ENCODE measurements at places on chromosomes 11 and 22. TPM values are rescaled to one million over a fixed set of nuclear protein-coding genes. Genes with fewer than 3 reads are reported as not detected.

The EWSR1 gene
- 165 TPM for total RNA-seq

The FGF3 gene
- total RNA-seq = not detected

DNA sequence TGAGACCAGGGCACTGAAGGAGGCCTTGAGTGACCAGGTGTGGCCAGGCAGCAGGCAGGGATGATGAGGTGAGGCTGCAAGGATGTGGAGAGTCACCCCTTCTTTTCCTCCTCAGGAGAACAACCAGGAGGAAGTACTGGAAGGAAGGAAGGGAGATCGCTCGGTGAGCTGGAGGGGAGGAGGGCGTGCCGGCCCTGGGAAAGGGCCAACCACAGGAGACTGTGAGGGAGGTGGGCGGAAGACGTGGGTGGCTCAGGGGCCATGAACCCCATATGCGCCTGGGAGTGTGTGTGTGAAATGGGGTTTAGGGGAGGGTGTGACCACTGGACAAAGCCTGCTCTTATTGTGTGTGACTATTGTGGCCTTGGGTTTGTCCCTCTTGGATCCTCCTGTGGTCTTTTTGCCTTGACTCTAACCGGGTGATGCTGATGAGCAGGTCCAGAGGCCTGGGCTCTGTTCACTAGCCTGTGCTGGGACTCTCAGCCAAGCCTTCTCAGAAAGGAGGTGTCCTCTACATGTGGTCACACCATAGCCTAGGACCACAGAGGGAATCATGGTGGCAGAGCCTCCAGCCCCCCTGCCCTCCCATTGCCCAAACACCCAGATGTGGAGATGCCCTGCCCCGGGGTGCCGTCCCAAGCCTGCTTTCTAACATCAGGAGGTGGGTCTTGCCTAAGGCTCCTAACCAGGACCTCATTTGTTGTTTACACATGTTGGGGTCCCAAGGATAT is 41.3 kb upstream of the TUB start:
- no peak overlapping the region for H3K4me3 ChIP-seq
- H3K27me3 ChIP-seq = no peaks in the 10 kb centered on the region
- DNase-seq = peak; percentile 10
- H3K36me3 ChIP-seq = no peaks in the 10 kb centered on the region
- H3K4me1 ChIP-seq = no peaks in the 10 kb centered on the region

- H3K27ac ChIP-seq = peak overlapping the region; percentile 83
- peaks cover 6% of the 10 kb centered on the region for H3K4me1 ChIP-seq
- H3K36me3 ChIP-seq = no peaks in the 10 kb centered on the region
- no peak for DNase-seq
- H3K27me3 ChIP-seq = no peaks in the 10 kb centered on the region
Observed at GRCh38 chr11:96074551-96075310, 150.8 kb upstream of the MTMR2 start.

The SAA2 gene
- total RNA-seq = 7.5 TPM

The RAB30 gene
- 20.3 TPM for total RNA-seq

- H3K27ac ChIP-seq = no peak overlapping the region
- no peaks in the 10 kb centered on the region for H3K36me3 ChIP-seq
- H3K27me3 ChIP-seq = no peaks in the 10 kb centered on the region
Observed at GRCh38 chr11:125935618-125936199, 10.1 kb upstream of the VSIG10L2 start.

- no peaks in the 10 kb centered on the region for H3K36me3 ChIP-seq
- H3K27ac ChIP-seq = no peak overlapping the region
- no peak for DNase-seq
- H3K27me3 ChIP-seq = no peaks in the 10 kb centered on the region
- no peaks in the 10 kb centered on the region for H3K4me1 ChIP-seq
Observed at GRCh38 chr11:64048042-64048854, 12.5 kb downstream of the FLRT1 start.

The GRIA4 gene
- 27.7 TPM for total RNA-seq

DNA sequence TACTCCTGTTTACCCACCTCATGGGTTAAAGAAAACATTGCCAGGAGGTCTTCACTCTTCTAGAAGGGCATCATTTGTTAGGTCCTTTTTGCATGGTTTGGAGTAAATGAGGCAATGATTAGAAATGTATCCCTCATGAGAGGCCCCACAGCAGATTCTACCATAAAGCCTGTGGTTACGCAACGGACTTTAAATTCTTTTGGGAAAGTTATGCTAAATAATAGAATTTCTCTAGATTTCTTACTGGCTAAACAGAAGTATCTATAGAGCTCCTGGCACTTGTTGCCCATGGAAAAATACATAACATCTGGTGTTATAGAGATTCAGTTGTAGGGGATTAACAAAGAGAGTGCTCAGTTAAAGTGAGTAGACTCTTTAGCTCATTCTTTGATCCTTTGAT is 15.1 kb upstream of the ATXN10 start:
- no peak overlapping the region for H3K27ac ChIP-seq
- no peaks in the 10 kb centered on the region for H3K4me1 ChIP-seq
- no peaks in the 10 kb centered on the region for H3K27me3 ChIP-seq
- DNase-seq = no peak
- H3K4me3 ChIP-seq = no peak overlapping the region

The LRRN4CL gene
- total RNA-seq = 13.6 TPM

DNA sequence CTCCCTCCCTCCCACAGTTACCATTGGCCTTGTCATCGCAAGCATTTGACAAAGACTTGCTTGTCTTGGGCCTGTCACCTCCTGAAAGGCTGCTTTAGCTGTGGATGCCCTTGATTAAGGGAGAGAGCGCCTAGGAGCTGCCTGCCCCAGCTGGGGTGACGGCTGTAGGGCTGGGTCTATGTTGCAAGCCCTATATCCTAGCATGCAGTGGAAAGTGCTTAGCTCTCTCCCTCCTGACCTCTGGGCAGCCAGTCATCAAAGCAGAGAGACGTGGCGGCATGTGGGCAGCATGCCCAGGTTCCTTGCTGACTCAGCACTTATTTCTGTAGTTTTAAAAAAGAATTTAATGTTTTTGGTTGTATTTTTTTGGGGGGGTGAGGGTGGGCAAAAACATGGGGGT is 75.9 kb downstream of the BARX2 start:
- no peaks in the 10 kb centered on the region for H3K4me1 ChIP-seq
- DNase-seq = no peak
- no peaks in the 10 kb centered on the region for H3K27me3 ChIP-seq

DNA sequence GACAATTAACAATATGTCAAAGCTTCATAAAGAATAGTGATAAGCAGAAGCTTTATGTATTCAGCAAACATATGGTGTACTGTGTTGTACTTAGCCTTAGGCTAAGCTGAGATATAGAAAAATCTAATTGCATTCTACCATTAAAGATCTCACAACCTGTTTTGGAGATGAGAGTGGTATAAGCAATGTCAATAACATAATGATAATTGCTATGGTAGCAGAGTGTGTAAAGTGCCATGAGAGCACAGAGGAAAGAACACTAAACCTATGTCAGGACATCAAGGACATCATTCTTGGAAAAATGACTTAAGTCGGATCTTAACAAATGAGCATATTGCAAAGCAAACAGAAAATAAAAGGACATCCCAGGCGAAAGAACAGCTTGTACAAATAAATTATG is 28.6 kb upstream of the ANGPTL5 start:
- no peaks in the 10 kb centered on the region for H3K27me3 ChIP-seq
- no peak overlapping the region for H3K4me3 ChIP-seq
- H3K36me3 ChIP-seq = no peaks in the 10 kb centered on the region
- no peak overlapping the region for H3K27ac ChIP-seq

The OSBP gene
- total RNA-seq = 48.2 TPM

The LZTR1 gene
- total RNA-seq = 37.6 TPM

GRCh38 chr11:115201111-115201792 is 303.0 kb downstream of the CADM1 start:
- no peaks in the 10 kb centered on the region for H3K27me3 ChIP-seq
- no peak overlapping the region for H3K4me3 ChIP-seq
- DNase-seq = no peak
- H3K36me3 ChIP-seq = no peaks in the 10 kb centered on the region

- no peak overlapping the region for H3K4me3 ChIP-seq
- DNase-seq = no peak
- no peaks in the 10 kb centered on the region for H3K27me3 ChIP-seq
- H3K27ac ChIP-seq = peak overlapping the region; percentile 69
- H3K36me3 ChIP-seq = no peaks in the 10 kb centered on the region
Observed at GRCh38 chr22:40204321-40205116, 26.8 kb downstream of the TNRC6B start.

DNA sequence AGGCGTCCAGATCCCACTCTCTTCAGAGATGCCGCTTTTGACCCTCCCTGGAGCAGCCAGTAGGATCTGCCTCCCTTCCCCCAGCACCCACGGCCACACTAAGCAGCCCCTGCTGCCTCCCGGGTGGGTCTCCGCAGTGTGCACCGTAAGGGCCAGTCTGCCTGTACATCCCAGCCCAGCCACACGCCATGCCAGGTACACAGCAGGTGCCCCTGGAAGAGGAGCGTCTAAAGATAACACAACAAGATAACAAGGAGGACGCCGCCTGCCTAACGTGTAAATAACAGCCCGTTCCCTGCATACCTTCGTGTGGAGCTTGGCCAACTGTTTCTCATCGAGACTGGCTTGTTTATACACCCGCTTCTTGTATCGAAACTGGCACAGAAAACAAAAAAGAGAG is 139.4 kb downstream of the SHANK2 start:
- DNase-seq = no peak
- no peaks in the 10 kb centered on the region for H3K27me3 ChIP-seq
- no peak overlapping the region for H3K27ac ChIP-seq
- no peak overlapping the region for H3K4me3 ChIP-seq
- H3K4me1 ChIP-seq = no peaks in the 10 kb centered on the region
- H3K36me3 ChIP-seq = no peaks in the 10 kb centered on the region

GRCh38 chr11:47258317-47258902 is 614 bp downstream of the NR1H3 start:
- no peaks in the 10 kb centered on the region for H3K36me3 ChIP-seq
- H3K27ac ChIP-seq = peak overlapping the region; percentile 78
- no peaks in the 10 kb centered on the region for H3K27me3 ChIP-seq
- peak overlapping the region; percentile 63 for H3K4me3 ChIP-seq
- DNase-seq = no peak
